ENCODE measurements at places on chromosomes 7 and 10.

- peak; percentile 23 for DNase-seq
These were observed 46.2 kb downstream of the NOC3L start for GRCh38 chr10:94316560-94316959.

- DNase-seq, result no peak
These were observed 115.3 kb downstream of the NRCAM start for GRCh38 chr7:108340856-108341411.

DNA sequence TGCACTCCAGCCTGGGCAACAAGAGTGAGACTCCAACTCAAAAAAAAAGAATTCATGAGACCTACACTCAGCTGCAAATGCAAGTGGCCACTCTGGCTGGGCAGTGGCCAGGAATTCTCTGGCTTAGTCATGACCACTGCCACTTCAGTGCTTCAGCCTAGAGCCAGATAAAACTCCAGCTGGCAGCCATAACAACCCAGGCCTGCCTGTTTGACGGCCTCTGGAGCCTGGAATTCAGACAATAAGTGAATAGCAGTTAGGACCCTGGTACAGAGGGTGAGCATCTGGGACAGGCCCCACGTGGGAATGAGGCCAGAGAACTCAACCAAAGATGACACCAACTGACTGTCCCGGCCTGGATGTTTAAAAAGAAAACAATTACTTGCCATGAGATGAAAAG is 18.9 kb downstream of the RCC1L start:
- peak; percentile 85 for DNase-seq

DNA sequence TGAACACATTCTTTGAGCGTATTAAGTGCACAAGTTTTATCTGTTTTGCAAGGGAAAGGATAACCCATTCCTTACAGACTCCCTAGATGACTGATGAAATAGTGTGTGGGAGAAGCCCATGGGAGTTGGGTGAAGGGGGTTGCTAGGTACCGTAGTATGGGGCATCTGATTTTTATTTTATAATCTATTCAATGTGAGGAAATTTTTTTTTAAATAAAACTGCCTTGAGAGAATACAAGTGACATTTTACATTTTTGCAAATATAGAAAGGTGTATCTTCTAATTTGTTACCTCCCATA is 1.4 kb downstream of the BTAF1 start:
- DNase-seq, result peak; percentile 75

DNA sequence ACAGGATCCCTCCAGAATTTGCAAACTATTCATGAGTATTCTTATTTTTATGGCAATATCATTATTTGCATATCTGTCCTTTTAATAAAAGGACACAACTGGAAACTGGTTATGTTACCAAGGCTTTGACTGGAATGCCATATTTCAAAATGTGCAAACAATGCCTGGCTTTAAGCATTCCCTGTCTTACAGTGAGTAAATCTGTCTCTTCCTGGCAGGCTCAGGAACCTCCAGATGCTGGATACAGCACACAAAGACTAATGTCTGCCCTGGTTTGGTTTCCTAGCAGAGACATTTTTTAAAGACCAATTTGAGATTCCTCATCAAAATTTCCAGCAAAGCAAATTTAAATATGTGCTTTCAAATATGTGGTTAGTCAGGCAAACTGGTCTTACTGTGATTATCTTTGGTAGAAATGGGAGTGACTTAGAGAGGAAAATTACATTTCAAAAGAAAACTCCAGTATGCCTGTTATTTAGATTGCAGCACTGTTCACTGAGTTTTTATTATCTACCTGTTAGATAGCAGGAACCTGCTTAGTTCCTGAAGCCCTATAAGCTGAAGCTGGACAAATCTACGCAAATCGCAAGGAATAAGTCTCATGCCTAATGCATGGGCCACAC is 31.3 kb downstream of the RNF216 start:
- peak; percentile 56 for DNase-seq
